ENCODE measurements at places on chromosomes 16 and 17. TPM values are rescaled to one million over a fixed set of nuclear protein-coding genes. Genes with fewer than 3 reads are reported as not detected.

DNA sequence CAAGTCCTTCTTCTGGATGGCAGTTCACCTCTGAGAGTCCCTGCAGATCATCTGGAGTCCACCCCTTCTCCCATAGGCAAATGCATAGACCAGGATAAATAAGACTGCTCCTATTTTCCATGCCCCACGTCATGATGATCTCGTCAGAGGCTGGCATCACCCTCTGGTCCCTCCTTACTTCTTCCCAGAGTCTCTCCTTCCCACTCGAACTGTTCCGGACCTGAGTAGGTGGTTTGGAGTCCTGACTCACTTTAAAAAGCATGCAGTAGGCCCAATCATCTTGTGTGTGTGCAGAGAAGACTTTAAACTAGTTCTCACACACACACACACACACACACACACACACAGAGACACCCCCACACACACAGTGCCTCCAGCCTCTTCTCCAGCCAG is 72.0 kb downstream of the SOX9 start:
- DNase-seq, result no peak

DNA sequence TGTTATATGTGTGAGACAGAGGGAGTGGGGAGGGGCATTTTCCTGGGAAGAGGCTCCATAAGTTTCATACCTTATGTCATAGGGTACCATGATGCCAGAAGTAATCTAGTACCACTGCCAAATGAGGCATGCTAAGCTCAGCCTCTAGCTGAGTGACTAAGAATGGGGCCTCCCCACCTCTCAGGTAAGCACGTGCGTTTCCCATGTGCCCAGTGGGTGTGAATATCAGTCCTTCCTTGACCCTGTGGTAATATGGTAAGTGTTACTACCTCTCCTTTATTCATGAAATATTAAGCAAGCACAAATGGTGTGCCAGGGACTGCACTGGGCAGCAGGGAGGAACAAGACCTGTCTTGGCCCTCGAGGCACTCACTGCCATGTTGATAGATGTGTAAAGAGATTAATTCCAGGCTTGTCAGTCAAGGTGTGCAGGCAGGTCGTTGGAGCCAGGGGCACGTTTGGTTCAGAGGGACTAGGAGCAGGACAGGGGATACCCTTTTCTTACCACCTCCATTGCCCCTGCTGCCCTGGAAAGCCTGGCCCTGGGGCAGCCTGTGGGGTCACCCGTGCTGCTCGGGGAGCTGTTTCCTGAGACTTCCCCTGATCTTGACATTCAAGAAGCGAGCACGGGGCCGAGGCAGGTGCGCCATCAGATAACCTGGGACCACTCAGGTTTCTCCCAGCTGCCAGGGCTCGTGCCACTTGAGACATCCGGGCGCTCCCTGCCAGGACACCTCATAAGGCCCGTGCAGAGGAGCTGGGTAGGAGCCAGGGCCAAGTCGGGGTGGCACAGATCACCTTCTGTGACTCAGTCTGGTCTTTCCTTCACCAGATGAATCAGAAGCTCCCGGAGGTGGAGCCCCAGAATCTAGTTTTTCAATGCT is 8.8 kb downstream of the RSAD1 start:
- no peak for DNase-seq

- DNase-seq, result no peak
These were observed 17.8 kb upstream of the NAGLU start for GRCh38 chr17:42518046-42518754.

- DNase-seq, result no peak
These were observed 136.1 kb downstream of the CLEC16A start for GRCh38 chr16:11080327-11080967.

DNA sequence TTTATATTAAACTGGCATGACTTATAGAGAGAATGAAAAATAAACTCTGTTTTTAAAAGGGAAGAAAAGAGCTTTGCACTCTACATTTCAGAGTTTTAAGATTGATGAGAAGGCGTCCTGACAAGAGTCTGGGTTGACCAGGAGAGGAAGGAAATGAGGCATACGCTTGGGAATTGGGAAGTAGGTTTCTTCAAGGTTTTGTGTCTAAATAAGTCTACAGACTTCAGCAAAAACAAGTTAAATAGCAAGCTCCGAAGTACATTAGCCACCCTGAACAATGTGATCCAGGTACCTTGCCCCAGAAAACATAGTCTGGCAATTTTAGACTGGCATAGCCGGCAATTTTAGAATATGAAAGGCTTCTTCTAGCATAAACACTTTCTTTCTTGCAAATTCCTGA is 28.5 kb upstream of the CCDC182 start:
- no peak for DNase-seq

- DNase-seq, result no peak
These were observed 1.6 kb downstream of the CMIP start for GRCh38 chr16:81445966-81446906.

- DNase-seq, result peak; percentile 62
These were observed 99.2 kb downstream of the GOSR1 start for GRCh38 chr17:30576326-30576861.

DNA sequence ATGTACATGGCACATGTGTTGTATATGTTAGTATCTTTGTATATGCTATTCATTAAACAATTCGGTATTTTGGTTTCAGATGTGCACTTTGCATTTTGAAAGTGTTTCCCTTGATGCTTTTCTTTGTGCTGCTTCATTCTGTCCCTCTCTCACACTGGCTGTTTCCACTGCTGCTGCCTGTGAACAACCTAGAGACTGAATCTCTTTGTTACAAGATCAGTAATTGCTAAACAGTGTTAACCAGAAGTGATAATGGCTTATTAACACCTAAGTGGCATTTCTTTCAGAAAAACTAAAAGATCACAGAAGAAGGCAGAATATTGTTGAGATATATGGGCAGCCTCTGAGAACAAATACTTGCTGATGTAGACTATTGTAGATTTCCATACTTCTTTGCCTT is 84.7 kb downstream of the KIF2B start:
- no peak for DNase-seq

CCDC78 gene
- 1.0 TPM for total RNA-seq

All from mesenteric fat pad (tissue), 1 donor.